ENCODE measurements at places on chromosomes 7 and 10. TPM values are rescaled to one million over a fixed set of nuclear protein-coding genes. Genes with fewer than 3 reads are reported as not detected.

TUBAL3 gene
- not detected for total RNA-seq

LIPJ gene
- total RNA-seq: not detected

IQUB gene
- 0.05 TPM for total RNA-seq

EPHA1 gene
- 2.4 TPM for total RNA-seq

RADIL gene
- 0.42 TPM for total RNA-seq

PRSS37 gene
- not detected for total RNA-seq

HOXA6 gene
- not detected for total RNA-seq

ADARB2 gene
- total RNA-seq: not detected

RBP3 gene
- not detected for total RNA-seq

GPR85 gene
- total RNA-seq: not detected

IL15RA gene
- total RNA-seq: 19.7 TPM

TMEM106B gene
- total RNA-seq: 25.3 TPM

REEP3 gene
- 15.9 TPM for total RNA-seq

KIN gene
- 15.0 TPM for total RNA-seq

MLXIPL gene
- total RNA-seq: not detected

OR9A2 gene
- total RNA-seq: not detected

STEAP1 gene
- 0.32 TPM for total RNA-seq

KIAA1217 gene
- total RNA-seq: 0.60 TPM

HTR5A gene
- total RNA-seq: not detected

ZNF3 gene
- 19.0 TPM for total RNA-seq

GCK gene
- 0.53 TPM for total RNA-seq

TMEM184A gene
- 0.05 TPM for total RNA-seq

CPN1 gene
- not detected for total RNA-seq

CALHM1 gene
- total RNA-seq: not detected

NKX1-2 gene
- total RNA-seq: not detected

MOGAT3 gene
- total RNA-seq: not detected

WDFY4 gene
- total RNA-seq: 0.07 TPM

ARMH3 gene
- 21.0 TPM for total RNA-seq

TMEM254 gene
- total RNA-seq: 11.3 TPM

TUBGCP2 gene
- 43.3 TPM for total RNA-seq

FANK1 gene
- 1.0 TPM for total RNA-seq

GNG11 gene
- total RNA-seq: not detected

TAS2R5 gene
- 1.4 TPM for total RNA-seq

DDC gene
- total RNA-seq: 0.53 TPM

GPR15LG gene
- not detected for total RNA-seq

POLL gene
- total RNA-seq: 30.2 TPM

UCN3 gene
- not detected for total RNA-seq

GPR26 gene
- not detected for total RNA-seq

CPXM2 gene
- total RNA-seq: not detected

TACC2 gene
- not detected for total RNA-seq

MEIG1 gene
- total RNA-seq: 0.81 TPM
